AG04449 (cell line): ENCODE measurements at places on chromosomes 1 and 21.

- no peak for DNase-seq
Observed at GRCh38 chr1:234928642-234929041, 200.0 kb downstream of the TOMM20 start.

GRCh38 chr1:232059726-232060374 lies 433.3 kb downstream of the DISC1 start:
- no peak for DNase-seq

- no peak for DNase-seq
Observed at GRCh38 chr1:3809680-3810079, 13.4 kb upstream of the LRRC47 start.

GRCh38 chr1:219419065-219419464 lies 193.8 kb downstream of the ZC3H11B start:
- DNase-seq, result no peak

- no peak for DNase-seq
Observed at GRCh38 chr1:12610305-12610935, 7.6 kb downstream of the DHRS3 start.

DNA sequence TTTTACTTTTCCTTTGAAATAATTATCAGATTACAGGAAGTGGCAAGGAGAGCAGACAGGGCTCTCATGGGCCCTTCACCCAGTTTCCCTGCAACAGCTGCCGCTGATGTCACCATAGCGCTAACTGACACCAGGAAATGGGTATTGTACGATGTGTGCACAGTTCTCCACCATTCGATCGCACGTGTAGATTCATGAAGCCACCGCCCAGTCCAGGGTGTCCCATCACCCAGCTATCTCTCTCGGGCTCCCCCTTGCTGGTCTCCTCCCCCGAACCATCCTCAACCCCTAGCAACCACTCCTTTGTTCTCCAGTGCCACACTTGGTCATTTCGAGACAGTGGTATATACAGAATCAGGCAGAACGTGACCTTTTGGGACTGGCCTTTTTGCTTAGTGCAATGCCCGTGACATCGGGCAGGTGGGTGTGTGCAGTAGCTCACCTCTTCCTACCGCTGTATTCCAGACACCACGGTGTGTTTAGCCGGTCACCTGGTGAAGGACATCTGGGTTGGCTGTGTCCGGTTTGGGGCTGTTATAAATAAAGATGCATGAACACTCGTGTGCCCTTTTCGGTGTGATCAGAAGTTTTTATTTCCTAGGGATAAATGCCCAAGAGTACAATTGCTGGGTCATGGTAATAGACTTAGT lies 118.4 kb downstream of the CRYAA start:
- DNase-seq, result no peak

- no peak for DNase-seq
Observed at GRCh38 chr1:28104866-28105467, 16.6 kb upstream of the EYA3 start.

DNA sequence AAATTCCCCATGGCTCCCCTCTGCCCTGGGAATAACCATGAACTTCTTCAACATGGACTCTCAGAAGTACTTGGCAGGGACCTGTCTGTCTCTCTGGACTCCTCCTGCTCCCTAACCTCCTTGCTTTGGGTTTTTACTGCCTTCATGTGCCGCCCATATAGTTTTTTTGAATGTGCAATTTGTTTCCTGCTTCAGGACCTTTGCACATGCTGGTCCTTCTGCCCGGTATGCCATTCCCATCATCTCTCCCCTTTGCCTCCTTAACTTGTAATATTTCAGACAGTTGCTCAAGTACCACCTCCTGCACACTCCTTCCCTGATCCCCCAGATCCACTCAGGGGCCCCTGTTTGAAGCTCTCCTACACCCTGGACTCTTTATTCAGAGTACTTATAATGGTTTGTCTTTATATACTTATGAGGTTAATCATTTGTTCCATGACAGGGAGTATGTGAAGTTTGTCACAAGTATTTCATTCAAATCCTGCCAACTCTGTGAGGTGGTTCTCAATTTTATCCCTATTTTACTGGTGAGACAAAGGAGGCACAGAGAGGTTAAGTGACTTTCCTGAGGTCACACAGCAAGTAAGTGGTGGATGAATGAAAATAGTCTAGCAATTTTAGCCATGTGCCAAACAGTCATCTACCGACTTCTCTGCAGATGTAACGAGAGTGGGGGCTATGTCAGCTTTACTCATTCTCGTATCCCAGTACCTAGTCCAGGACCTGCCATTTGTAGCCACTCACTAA lies 180.7 kb downstream of the TRABD2B start:
- no peak for DNase-seq
